ENCODE measurements at places on chromosomes 2 and 18. TPM values are rescaled to one million over a fixed set of nuclear protein-coding genes. Genes with fewer than 3 reads are reported as not detected.

DNA sequence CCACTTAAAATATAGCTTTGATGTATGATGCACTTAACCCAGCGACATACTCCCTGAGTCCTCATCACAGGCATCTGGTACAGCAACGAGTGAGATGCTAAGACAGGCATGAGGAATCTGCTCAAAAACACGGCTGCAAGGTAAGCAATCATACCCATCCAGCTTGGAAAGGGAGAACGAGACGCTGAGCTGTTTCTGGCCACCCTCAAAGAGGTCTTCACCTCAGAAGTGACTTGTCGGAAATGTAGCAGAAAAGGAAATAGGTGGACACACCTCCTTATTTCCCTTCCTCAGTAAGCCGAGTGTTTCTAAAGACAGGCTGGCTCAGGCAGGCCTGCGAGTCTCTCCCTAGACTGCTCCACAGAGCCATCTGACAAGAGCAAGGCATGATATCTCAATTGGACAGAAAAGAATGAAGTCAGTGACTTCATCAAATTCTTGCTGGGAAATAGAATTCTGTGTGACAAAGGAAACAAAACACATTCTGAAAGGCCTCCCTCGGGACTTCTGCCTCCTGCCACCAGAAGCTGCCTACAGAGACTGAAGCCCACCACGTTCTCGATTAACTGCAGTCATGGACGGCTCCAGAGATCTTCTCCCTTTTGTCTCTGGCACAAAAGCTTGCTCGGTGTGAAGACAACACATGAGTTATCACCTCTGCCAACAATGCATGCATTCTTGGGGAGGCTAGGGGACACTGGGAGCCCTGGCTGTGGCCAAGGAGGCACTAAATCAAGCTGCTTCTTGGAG, 84.3 kb downstream of the UXS1 start:
- H3K4me1 ChIP-seq, result no peaks in the 10 kb centered on the region
- H3K27ac ChIP-seq, result no peak overlapping the region
- no peaks in the 10 kb centered on the region for H3K27me3 ChIP-seq
- H3K36me3 ChIP-seq, result peaks cover 28% of the 10 kb centered on the region

DNA sequence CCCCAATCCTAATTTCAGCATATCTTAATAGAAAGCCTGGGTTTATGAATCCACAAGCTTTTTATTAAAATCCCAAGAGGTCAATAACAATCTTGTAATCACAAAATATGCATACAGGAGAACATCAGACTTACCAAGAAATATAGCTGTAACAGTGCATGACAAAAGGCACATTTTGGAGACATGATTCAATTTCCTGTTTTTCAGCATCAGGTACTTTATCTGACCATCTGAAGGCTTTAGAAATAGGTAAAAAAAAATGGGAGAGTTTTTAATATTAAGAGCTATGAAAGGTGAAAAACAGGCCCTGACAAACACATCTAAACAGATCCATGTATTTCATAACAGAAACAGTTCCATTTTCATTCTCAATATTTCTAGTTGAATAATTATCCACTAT, 89.9 kb upstream of the EFEMP1 start:
- H3K27me3 ChIP-seq, result no peaks in the 10 kb centered on the region
- no peak overlapping the region for H3K27ac ChIP-seq
- H3K4me3 ChIP-seq, result no peak overlapping the region
- no peaks in the 10 kb centered on the region for H3K4me1 ChIP-seq

DNA sequence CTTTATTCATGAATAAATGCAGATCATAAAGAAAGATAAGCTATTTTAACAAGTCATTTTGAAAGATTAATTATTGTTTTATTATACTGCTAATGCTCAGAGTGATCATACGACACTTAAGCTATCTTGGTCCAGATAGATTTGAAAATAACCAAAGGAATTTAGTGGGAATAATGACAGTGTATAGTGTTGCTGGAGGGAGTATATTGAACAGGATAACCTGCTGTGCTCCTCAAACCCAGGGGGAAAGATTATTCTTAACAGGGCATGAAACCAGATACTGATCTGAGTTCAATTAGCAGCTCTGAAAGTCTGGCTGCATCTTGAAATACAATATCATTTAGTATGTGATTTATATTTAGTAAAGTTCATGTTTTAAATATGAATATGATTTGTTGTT, 216.3 kb upstream of the ITGA4 start:
- H3K36me3 ChIP-seq, result no peaks in the 10 kb centered on the region
- no peak for DNase-seq
- H3K4me1 ChIP-seq, result peaks cover 14% of the 10 kb centered on the region

DNA sequence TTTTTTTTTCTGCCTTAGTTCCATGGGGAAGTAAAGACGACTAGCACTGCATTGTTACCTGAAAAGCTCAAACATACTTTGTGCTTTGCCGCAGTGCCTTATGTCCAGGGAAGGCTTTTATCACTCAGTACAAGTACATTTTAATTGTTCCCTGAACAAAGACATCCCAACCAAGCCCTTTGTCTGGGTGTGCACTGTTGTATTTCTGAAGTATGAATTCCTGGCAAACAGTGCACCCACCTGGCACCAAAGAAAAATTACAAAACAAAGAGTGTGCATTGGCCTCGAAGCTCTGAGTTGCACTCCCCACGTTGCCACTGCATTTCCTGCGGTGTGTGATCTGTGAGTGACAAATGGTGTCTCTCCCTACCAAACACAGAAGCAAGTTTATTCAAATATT, 858.5 kb upstream of the PIK3C3 start:
- no peaks in the 10 kb centered on the region for H3K27me3 ChIP-seq
- H3K4me1 ChIP-seq, result no peaks in the 10 kb centered on the region
- H3K27ac ChIP-seq, result no peak overlapping the region
- DNase-seq, result no peak

DNA sequence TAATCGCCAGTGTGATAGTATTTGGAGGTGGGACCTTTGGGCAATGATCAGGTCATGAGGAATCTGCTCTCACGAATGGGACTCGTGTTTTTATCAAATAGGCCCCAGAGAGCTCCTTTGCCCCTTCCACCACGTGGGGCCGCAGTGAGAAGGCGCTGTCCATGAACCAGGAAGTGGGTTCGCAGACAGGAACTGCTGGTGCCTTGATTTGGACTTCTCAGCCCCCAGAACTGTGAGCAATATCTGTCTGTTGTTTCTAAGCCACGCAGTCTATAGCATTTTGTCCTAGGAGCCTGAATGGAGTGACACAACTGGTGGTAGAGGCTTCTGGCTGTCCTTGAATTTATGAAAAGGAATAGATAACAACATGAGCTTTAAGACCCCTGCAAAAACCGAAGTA, 111.2 kb upstream of the HDAC4 start:
- H3K4me1 ChIP-seq, result no peaks in the 10 kb centered on the region
- no peaks in the 10 kb centered on the region for H3K36me3 ChIP-seq
- no peak for DNase-seq
- H3K27me3 ChIP-seq, result no peaks in the 10 kb centered on the region

- H3K4me3 ChIP-seq, result no peak overlapping the region
- DNase-seq, result no peak
- H3K27me3 ChIP-seq, result no peaks in the 10 kb centered on the region
- no peaks in the 10 kb centered on the region for H3K36me3 ChIP-seq
These were observed 3.1 kb upstream of the KCNJ13 start for GRCh38 chr2:232779465-232779864.

DNA sequence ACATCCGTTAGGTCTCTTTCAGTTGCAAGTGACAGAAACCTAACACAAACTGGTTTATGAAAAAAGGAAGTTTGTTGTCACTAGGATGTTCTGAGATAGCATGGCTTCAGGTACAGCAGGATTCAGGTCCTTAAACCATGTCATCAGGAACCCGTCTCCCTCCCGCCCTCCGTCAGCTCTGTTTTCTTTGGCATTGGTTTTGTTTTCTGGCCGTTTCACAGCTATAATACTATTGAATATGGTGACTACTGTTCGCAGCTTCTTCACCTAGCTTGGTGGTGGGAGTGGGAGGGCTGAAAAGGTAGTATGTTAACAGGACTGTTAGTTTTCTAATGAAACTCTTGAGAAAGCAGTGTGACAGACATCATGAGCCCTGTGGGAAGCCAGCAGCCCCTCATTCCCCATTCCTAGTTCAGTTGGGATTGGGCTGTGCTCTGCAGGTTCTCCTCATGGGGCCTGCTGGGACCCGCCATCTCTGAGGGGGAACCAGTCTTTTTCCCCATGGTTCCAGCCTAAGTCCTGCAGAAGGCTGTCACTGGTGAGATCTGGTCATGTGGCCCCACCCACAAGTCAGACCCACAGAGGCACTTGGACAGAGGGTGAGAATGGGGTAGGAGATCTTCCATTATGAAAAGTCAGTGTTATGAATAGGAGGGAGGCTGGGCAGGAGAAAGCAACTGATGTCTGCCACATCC, 12.1 kb downstream of the PTMA start:
- no peak overlapping the region for H3K27ac ChIP-seq
- H3K4me3 ChIP-seq, result no peak overlapping the region
- no peaks in the 10 kb centered on the region for H3K27me3 ChIP-seq
- DNase-seq, result no peak
- H3K4me1 ChIP-seq, result peaks cover 2% of the 10 kb centered on the region

DNA sequence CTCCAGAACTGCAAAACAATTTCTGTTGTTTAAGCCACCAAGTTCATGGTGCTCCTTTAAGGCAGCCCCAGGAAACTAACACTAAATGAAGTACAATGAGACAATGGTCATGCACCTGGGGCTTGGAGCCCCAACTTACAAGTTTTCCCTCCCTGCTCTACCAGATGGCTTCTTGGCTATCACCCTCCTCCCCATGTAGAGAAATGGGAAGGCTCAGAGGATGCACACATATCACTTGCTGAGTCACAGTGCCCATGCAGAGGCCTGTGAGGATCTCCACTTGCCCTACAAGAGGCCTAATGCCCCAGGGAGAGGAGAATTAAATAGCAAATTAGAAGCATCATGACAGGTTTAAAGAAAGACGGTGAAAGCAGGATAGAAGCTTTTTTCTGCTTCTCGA, 270.9 kb downstream of the TTC32 start:
- H3K4me3 ChIP-seq, result no peak overlapping the region
- no peak for DNase-seq
- H3K4me1 ChIP-seq, result no peaks in the 10 kb centered on the region

DNA sequence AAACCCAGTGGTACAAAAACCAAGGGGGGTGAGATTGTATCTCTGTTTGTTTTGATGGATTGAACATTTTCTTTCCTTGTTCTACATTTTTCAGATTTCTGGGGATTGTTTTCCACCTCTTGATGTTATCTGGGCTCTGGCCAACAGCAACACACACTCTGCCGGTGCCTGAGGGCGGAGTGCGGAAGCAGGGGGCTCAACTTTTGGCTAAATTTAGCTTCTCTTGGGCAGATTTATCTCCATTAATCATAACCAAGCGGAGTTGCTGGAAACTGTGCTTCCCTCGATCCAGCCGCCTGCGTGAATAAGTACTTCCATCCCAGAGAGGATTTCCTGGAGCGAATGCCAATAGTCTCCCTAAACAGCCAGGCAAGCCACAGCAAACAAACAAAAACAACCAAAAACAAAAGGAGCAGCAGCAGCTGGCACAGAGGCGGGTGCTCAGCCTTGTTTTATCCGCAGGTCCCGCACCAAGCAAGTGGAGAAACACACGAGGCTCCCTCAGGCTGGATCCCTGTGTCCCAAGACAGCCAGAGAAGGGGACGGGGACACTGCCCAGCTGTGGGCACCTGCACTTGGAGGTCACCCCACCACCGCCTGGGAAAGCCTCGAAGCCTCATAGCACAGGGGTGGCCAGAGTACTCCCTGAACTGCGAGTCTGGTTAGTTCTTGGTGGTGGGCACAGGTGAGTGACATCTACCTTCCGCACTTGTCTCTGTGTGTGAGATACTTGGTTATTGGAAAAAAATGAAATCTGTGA, 143.4 kb downstream of the NDUFA10 start:
- H3K27ac ChIP-seq, result no peak overlapping the region
- no peaks in the 10 kb centered on the region for H3K4me1 ChIP-seq
- H3K27me3 ChIP-seq, result no peaks in the 10 kb centered on the region
- H3K4me3 ChIP-seq, result no peak overlapping the region
- no peak for DNase-seq
- H3K36me3 ChIP-seq, result no peaks in the 10 kb centered on the region

DNA sequence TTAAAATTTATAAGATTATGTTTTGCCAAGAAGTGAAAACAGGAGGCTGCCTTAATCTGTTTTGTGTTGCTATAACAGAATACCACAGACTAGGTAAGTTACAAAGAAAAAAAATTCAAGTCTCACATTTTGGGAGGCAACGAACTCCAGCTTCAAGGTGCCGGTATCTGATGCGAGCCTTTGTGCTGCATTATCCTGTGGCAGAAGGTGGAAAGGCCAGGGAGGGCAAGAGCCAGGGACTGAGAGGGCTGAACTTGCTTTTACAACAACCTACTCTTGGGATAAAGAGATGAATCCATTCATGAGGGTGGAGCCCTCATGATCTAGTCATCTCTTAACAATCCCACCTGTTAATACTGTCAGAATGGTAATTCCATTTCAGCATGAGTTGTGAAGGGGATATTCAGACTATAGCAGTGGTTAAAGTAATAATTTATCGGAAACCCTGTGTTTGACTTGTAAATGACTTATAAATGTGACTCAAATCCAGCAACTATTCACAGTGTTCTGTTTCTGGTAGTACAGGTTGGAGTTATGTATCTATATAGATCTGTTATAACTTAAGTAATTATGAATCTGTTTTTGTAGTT, 3.7 kb downstream of the MTX2 start:
- no peak overlapping the region for H3K27ac ChIP-seq
- H3K4me1 ChIP-seq, result peaks cover 12% of the 10 kb centered on the region
- no peak for DNase-seq
- H3K27me3 ChIP-seq, result no peaks in the 10 kb centered on the region

GRCh38 chr2:237895544-237896506, 36.4 kb downstream of the RAMP1 start:
- no peak overlapping the region for H3K27ac ChIP-seq
- peaks cover 32% of the 10 kb centered on the region for H3K4me1 ChIP-seq
- DNase-seq, result no peak
- no peaks in the 10 kb centered on the region for H3K27me3 ChIP-seq

- no peak overlapping the region for H3K4me3 ChIP-seq
- H3K27ac ChIP-seq, result no peak overlapping the region
- no peaks in the 10 kb centered on the region for H3K36me3 ChIP-seq
- H3K27me3 ChIP-seq, result no peaks in the 10 kb centered on the region
These were observed 197.7 kb downstream of the NRP2 start for GRCh38 chr2:205880048-205880447.

- peaks cover 35% of the 10 kb centered on the region for H3K4me1 ChIP-seq
- H3K4me3 ChIP-seq, result no peak overlapping the region
- H3K27ac ChIP-seq, result no peak overlapping the region
- H3K36me3 ChIP-seq, result no peaks in the 10 kb centered on the region
These were observed 210.7 kb downstream of the ARL4C start for GRCh38 chr2:234286118-234286598.

DNA sequence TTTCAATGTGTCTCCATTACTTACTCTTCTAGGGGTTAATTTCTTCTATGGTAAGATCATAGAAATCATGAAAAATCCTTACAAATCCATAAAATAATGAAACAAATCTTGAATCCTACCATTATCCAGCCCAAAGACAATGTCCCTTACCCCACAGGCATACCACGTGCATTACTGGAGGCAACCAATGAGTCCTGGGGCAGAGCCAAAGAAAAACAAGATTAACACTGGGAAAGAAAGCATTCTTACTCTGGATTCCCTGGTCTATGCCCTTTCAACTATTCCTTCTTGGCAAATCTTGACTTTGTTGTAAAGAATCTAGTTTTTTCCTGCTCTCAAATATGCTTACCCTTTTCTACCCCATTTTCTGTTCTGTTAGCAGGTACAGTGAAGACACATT, 3.1 kb upstream of the GALNT1 start:
- no peak overlapping the region for H3K4me3 ChIP-seq
- H3K27ac ChIP-seq, result no peak overlapping the region
- DNase-seq, result no peak

Gene LHCGR
- not detected for total RNA-seq

Gene TMEM200C
- total RNA-seq, result not detected

Gene SLC40A1
- total RNA-seq, result 1.9 TPM

Gene ACKR3
- 0.90 TPM for total RNA-seq

Gene MOB4
- total RNA-seq, result 26.2 TPM
